ENCODE measurements at places on chromosomes 16 and 17.

DNA sequence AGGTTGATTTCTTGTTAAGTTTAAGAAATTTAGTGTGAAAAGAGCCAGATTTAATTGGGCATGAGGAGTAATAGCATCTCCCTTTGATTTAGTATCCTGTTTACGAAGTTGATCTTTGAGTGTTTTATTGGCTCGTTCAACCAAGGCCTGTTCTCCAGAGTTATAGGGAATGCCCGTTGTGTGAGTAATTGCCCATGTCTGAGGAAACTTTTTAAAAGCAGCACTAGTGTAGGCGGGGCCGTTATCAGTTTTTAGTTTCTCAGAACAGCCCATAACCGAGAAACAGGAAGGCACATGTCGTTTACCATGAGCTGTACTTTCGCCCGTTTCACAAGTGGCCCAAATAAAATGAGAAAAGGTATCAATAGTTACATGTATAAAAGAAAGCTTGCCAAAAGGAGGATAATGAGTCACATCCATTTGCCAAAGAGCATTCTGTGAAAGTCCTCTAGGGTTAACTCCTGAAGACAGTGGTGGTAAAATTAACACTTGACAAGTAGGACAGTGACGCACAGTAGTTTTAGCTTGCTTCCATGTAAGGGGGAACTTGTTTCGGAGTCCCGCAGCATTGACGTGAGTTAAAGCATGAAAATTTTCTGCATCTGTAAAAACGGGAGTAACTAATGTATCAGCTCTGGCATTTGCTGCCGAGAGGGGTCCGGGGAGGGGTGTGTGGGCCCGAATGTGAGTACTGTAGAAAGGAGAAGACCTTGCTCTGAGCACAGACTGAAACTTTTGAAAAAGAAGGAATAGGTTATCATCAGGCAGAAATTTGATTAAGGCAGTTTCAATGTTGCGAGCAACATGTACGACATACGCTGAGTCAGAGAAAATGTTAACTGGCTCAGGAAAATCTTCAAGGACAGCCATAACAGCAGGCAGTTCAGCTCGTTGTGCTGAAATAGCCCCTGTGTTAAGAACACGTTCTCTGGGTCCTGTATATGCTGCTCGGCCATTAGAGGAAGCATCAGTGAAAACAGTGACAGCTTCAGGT lies 18.5 kb upstream of the KCTD5 start:
- DNase-seq, result no peak
- peaks cover 8% of the 10 kb centered on the region for H3K36me3 ChIP-seq
- no peaks in the 10 kb centered on the region for H3K4me1 ChIP-seq
- no peaks in the 10 kb centered on the region for H3K27me3 ChIP-seq

DNA sequence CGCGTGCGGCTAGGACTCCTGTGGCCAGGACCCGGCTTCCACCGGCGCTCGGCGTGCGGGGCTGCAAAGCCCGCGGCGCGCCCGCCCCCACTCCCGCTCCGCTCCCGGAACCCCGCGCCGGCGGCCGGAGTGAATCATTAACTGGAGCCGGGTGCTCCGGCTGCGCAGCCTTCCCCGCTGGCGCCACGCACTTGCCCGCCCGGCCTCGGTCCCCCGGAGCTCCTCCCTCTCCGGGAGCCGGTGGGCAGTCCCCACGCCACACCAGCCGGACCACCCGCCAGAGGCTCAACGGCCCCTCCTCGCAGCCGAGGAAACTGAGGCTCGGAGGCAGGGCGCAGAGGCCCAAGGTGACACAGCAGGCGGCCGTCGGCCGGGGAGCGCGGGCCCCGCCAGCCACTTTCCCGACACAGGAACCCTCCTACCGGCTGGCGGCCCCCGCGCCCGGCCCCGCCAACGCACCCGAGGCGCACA lies 580 bp downstream of the BCAR1 start:
- H3K4me3 ChIP-seq, result peak overlapping the region; percentile 95
- H3K27me3 ChIP-seq, result no peaks in the 10 kb centered on the region
- H3K27ac ChIP-seq, result peak overlapping the region; percentile 93
- H3K4me1 ChIP-seq, result peaks cover 10% of the 10 kb centered on the region
- H3K36me3 ChIP-seq, result no peaks in the 10 kb centered on the region

- H3K4me1 ChIP-seq, result no peaks in the 10 kb centered on the region
- H3K27ac ChIP-seq, result no peak overlapping the region
- H3K36me3 ChIP-seq, result no peaks in the 10 kb centered on the region
- peaks cover 20% of the 10 kb centered on the region for H3K27me3 ChIP-seq
- H3K4me3 ChIP-seq, result no peak overlapping the region
- DNase-seq, result no peak
These were observed 35.3 kb upstream of the RAI1 start for GRCh38 chr17:17645961-17646360.

DNA sequence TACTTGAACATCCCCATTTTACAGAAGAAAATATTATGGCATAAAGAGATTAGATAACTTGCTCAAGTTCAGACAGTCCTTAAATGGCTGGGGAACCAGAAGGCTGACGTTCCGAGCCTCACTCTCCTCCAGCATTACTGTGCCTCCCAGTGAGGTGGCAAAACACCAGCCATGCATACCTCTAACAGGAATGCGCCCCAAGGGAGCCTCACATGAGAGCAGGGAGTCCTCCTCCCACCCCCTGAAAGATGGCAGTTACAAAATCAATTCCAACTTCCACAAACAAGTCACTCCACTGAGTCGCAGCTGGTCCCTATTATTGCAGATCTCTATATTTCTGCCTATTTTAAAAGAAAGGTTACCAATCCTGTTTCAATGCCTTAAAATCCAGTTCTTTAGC lies 55.5 kb downstream of the ANKFY1 start:
- H3K27me3 ChIP-seq, result no peaks in the 10 kb centered on the region
- no peak overlapping the region for H3K4me3 ChIP-seq
- no peaks in the 10 kb centered on the region for H3K36me3 ChIP-seq
- no peaks in the 10 kb centered on the region for H3K4me1 ChIP-seq

DNA sequence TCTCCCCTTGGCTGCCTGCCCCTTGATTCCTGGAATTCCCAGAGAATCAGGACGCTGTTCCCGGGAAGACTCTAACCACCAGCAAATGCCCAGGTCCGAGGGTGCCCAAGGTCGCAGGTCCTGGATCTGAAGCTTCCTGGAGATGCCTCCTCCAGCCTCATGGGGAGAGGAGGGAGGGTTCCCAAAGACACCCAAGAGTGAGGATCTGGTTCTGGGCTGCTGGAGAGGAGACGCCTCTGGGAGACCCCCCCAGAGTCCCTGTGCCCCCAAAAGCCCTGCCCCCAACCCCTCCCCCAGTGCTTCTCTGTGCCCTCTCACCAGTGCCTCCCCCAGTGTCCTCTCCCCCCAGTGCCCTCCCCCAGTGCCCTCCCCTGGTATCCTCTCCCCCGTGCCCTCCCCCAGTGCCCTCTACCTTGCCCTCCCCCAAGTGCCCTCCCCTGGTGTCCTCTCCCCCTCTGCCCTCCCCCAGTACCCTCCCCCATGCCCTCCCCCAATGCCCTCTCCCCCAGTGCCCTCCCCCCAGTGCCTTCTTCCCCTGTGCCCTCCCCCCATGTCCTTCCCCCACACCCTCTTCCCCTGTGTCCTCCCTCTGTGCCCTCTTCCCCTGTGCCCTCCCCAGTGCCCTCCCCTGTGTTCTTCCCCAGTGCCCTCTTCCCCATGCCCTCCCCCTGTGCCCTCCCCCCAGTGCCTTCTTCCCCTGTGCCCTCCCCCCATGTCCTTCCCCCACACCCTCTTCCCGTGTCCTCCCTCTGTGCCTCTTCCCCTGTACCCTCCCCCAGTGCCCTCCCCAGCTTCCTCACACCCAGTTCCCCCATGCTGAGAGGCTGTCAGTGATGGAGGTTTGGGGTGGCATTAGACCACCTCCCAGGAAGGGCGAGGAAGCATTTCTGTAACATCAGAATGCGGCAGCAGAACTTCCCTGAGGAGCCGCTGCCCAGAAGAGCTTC lies 6.3 kb upstream of the SECTM1 start:
- DNase-seq, result no peak
- H3K27ac ChIP-seq, result no peak overlapping the region
- no peaks in the 10 kb centered on the region for H3K27me3 ChIP-seq
- peaks cover 12% of the 10 kb centered on the region for H3K4me1 ChIP-seq

DNA sequence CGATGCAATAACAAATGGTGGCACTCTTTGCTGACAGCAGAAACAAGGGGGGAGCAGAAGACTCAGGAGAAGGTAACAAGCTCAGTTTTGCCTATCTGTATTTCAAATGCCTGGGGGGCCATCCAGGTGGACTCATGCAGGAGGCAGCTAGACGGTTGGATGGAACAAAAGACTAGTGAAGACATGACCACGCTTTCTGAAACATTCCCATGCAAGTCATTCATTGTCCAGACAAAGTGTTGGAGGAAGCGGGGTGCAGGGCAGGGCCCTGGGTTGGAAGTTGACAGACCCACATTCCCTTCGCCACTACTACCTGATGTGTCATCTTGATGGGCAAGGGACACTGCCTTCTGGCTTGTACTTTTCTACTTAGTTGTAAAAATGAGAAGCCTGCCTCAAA lies 29.8 kb upstream of the CRYBA1 start:
- H3K36me3 ChIP-seq, result no peaks in the 10 kb centered on the region
- H3K4me1 ChIP-seq, result peaks cover 9% of the 10 kb centered on the region
- DNase-seq, result no peak
- H3K27ac ChIP-seq, result no peak overlapping the region
- H3K27me3 ChIP-seq, result no peaks in the 10 kb centered on the region

DNA sequence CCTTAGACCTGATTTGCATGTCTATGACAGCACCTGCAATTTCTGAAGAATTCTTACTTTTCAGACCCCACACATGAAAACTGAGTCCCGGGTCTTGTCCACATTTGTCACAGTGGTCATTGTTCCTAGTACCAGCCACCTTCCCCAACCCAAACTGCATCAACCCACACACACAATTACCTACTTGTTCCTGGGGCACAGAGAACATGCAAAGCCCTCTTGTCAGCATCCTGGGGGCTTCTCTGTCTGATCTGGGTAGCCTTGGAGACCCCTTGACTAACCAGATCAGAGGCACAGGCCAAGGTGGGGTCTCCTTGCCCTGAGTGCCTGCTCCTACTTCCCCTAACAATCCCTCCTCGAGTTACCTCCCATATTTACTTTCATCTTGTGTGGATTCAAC lies 36.7 kb upstream of the PIK3R6 start:
- H3K27ac ChIP-seq, result no peak overlapping the region
- H3K36me3 ChIP-seq, result no peaks in the 10 kb centered on the region
- no peak for DNase-seq
- no peaks in the 10 kb centered on the region for H3K4me1 ChIP-seq
- peaks cover 25% of the 10 kb centered on the region for H3K27me3 ChIP-seq

DNA sequence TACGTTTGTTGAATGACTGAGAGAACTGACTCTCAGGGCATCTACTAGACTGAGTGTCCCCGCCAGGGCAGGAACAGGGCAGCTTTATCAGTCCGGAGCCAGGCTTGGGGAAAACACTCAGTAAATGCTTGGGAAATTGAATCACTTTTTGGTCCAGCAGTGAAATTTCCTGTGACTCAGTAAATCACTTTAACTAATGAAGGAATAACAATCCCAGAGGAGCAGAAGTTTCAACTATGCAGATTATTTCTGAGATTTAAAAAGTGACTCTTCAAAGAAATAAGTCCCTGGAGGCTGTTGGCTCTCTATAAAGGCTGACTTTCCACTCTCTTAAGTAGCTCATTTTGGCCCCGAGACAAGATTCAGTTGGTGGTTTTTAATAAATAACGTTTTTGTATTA lies 101.8 kb downstream of the FOXL1 start:
- H3K27ac ChIP-seq, result peak overlapping the region; percentile 89
- peak overlapping the region; percentile 46 for H3K4me3 ChIP-seq
- H3K36me3 ChIP-seq, result no peaks in the 10 kb centered on the region

DNA sequence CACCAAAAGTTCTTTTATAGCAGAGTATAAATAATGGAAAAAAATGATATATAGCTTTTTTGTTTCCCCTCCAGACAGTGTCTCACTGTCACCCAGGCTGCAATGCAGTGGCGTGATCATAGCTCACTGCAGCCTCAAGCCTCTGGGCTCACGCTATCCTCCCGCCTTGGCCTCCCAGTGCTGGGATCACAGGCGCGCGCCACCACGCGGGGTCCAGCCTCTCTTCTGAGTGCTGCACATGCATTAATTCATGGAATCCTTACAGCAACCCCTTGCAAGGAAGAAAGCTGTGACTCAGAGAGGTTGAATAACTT lies 18.0 kb upstream of the ZNF629 start:
- no peak for DNase-seq
- no peaks in the 10 kb centered on the region for H3K27me3 ChIP-seq
- H3K27ac ChIP-seq, result peak overlapping the region; percentile 93
- peaks cover 22% of the 10 kb centered on the region for H3K4me1 ChIP-seq

- DNase-seq, result no peak
- H3K27ac ChIP-seq, result no peak overlapping the region
- H3K36me3 ChIP-seq, result peaks cover 1% of the 10 kb centered on the region
- peaks cover 4% of the 10 kb centered on the region for H3K27me3 ChIP-seq
These were observed 3.2 kb upstream of the NLRP1 start for GRCh38 chr17:5587438-5588032.

- H3K4me1 ChIP-seq, result no peaks in the 10 kb centered on the region
- no peaks in the 10 kb centered on the region for H3K27me3 ChIP-seq
- no peak overlapping the region for H3K4me3 ChIP-seq
- DNase-seq, result peak; percentile 89
These were observed 8.0 kb downstream of the FLYWCH1 start for GRCh38 chr16:2919511-2920255.

GRCh38 chr17:37512442-37513068 lies 22.9 kb downstream of the DUSP14 start:
- no peak overlapping the region for H3K4me3 ChIP-seq
- no peaks in the 10 kb centered on the region for H3K27me3 ChIP-seq
- no peak overlapping the region for H3K27ac ChIP-seq
- peaks cover 28% of the 10 kb centered on the region for H3K36me3 ChIP-seq

DNA sequence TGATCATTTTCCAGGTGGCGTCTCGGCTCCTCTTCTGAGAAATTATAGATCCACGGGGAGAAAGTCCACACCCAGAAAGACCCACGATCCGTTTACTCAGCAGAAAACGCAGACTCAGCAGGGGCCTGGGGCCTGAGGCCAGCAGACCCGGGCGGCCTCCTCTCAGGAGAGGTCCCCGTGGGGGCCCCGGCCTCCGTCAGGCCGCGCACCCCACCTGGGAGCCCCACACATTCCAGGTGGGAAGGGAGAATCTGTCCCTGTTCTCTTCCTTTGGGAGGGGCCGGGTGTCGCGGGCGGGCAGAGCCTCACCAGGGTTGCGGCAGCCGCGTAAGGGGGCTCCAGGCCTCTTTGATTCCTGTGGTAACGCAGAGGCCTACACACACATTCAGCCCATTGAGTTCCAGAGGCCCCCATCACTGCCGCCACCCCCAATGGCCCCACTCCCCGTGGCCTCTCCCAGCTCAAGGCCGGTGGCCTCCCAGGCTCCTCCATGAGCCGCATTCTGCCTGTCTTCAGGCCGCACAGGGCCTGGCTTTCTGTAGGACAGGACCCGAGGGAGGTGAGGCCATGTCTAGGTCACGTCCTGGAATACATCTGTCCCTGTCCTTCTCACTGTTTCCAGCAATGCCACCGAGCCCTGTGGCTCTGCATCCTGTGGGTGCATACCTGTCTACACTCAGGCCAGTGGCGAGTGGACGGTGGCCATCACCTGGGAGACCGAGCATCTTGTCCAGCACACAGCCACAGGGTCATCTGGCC lies 1.6 kb upstream of the IGFALS start:
- H3K27me3 ChIP-seq, result no peaks in the 10 kb centered on the region
- no peak overlapping the region for H3K27ac ChIP-seq
- peaks cover 8% of the 10 kb centered on the region for H3K36me3 ChIP-seq
